ENCODE measurements at places on chromosomes 4 and X. TPM values are rescaled to one million over a fixed set of nuclear protein-coding genes. Genes with fewer than 3 reads are reported as not detected.

Gene REPS2
- total RNA-seq = 2.6 TPM

Gene CXCR3
- not detected for total RNA-seq

Gene RAB33A
- total RNA-seq = 0.91 TPM

Gene HSFX4
- not detected for total RNA-seq

- DNase-seq = no peak
These were observed 225.3 kb upstream of the LNX1 start for GRCh38 chr4:53816561-53816960.

- no peak for DNase-seq
These were observed 324.9 kb downstream of the NAF1 start for GRCh38 chr4:162841753-162842152.

DNA sequence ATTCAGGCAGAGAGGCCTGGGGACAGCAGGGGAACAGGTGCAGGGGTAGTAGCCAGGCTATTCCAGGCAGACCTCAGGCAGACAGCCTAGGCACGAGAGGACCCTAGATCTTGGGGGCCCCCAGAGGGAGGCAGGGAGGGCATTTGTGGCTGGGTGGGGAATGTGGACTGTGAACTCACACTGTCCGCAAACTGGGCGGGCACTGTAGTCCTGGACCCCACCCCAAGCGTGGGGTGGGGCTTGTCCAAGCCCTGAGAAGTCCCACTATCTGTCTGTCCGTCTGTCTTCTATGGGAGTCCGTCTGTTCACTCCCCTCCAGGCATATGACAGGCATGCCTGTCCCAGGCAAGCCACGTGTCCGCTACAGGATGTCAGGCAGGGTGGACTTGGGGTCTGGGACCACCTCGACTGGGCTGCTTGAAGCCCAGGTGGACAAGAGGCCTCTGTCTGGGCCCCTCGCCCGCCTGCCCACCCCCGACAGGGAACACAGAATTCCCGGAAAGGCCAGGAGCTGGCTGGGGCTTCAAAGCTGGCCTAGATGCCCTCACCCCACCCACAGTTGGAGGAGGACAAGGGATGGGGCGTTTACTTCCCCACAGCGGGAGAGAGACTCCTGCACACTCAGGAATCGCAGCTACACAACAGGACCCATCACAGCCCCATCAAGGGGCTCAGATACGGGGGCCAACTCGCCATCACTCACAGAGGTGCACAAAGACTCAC lies at the start of gene SLC38A5:
TSS of gene SLC38A5 (minus strand) at position 151 of the 723 bp plus-strand sequence. CDS start 2,336 bp downstream, outside the sequence.
- no peak for DNase-seq

GRCh38 chrX:23403849-23404248 lies 69.2 kb downstream of the PTCHD1 start:
- no peak for DNase-seq

DNA sequence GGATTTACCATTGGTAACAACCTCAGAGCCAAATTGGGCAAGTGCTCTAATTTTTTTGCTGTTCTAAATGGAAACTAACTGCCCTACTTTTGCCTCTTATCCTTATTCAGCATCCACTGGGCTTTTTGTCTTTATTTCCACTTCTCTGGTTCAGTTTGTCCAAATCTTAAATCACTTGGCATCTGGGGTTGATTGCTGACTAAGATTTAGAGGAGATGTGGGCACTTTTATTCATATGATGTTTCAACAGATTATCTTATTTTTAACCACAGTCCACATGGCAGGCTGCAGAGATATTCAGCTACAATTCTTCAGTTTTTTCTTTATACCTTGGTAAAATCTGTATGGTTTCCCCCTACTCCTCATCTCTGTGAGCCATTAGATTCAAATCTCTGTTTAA lies 1161.4 kb upstream of the PCDH7 start:
- no peak for DNase-seq

- DNase-seq = peak; percentile 47
These were observed 314.1 kb downstream of the STK32B start for GRCh38 chr4:5365071-5366008.

DNA sequence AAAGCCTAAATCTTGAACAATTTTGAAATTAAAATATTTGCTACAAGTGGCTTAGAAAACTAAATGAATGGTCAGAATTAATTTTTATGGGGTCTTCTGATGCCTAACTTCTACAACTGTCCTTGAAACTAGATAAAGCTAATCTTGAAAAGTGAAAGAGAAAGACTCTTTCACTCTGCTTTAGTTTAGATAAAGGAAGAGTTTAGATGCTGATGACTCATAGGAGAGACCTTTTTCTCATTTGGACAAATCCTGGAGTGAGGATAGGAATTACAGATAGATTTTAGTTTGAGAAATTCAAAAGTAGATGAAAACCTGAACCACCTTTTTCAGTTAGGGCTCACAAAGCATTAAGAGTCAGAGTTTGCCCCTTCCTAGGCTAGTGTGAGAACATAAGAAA lies 342.3 kb upstream of the GRID2 start:
- DNase-seq = no peak
